ENCODE measurements at places on chromosomes 2 and 18. TPM values are rescaled to one million over a fixed set of nuclear protein-coding genes. Genes with fewer than 3 reads are reported as not detected.

- DNase-seq = no peak
Observed at GRCh38 chr2:6487765-6488164, 377.9 kb downstream of the CMPK2 start.

DNA sequence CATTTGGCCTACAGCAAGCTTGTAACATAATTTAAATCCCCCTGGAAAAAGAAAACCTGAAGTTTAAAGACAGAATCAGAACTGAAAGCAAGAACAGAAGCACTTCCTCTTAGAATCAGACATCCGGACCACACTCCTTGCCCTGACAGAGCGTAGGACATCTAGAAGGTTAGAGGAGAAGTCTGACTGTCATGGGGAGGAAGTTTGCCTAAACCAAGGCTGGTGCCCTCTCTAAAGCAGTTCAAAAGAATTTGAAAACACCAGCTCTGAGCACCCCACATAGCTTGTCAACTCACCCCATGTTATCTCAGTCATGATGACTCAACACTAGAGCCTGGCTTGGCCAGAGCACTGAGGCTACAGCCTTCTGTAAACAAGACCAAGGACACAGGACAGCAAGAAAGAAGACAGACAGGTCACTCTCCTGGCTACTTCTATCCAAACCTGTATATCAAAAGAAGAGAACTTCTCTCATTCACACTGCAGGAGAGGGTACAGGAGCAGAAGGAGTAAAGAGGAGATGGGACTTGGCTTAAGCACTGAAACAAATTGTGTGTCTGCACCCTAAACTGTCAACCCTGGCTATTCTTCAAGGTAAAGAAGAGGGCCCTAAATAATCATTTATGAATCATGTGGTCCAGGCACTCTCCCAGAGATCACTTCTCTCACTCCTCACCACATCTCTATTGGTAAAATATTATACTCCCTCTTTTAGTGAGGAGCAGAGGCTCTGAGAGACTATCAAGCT is 198.6 kb downstream of the MEMO1 start:
- DNase-seq = peak; percentile 21

DNA sequence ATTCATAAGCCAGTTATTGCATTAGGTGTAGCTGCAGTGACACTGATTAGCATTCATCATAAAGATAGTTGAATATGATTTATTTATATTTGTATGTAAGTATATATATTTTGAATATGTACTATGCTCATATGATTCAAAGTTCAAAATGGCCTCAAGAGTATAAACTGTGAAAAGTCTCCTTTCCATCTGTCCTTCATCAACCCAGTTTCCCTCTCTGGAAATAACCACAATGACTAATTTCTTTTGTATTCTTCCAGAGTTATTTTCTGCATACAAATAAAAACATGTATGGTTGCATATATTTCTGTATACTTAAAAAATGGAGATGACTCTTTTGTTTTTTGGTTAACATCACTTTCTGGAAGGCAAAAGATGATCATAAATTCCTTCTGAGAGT is 95.2 kb downstream of the CAMKMT start:
- peak; percentile 41 for DNase-seq

- no peak for DNase-seq
Observed at GRCh38 chr18:77970814-77971213, 721.2 kb downstream of the GALR1 start.

GRCh38 chr2:1829796-1830195 is 85.5 kb upstream of the PXDN start:
- no peak for DNase-seq

GRCh38 chr2:199607914-199608313 is 150.2 kb upstream of the SATB2 start:
- no peak for DNase-seq

DNA sequence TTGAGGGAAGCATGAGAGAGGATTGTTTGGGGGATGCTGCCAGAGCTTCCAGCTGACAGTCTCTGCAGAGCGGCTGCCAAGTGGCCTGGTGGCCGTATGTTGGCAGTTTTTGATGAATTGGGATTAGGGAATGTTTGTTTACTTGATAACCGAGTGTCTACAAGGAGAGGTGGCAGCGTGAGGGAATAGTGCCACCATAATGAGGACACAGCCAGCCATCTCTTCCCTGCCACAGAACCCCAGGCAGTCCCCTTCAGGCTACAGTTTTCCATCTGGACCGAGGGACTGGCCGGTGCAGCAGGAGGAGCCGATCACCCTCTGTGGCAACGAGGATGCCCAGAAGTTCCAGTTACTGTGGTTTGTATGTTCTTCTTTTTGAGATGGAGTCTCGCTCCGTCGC is 55.2 kb downstream of the TRAPPC12 start:
- no peak for DNase-seq

DNA sequence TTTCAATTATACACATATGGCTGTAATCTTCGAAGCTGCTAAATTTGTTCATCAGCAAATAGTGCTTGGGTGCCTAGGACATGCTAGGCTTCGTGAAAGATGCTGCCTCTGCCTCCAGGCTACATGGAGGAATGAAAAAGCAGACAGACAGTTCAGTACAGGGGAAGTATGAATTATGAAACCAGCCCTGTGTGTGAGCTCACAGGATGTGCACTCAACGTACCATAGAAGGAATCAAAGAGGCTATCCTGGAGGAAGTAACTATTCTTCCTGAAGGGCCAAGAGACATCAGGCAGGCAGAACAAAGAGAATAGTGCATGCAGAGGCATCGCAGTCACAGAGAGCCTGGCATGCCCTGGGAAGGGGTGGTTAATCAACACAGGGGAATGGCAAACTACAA is 61.4 kb downstream of the DYM start:
- DNase-seq = no peak

- DNase-seq = no peak
Observed at GRCh38 chr18:65372904-65373303, 377.9 kb upstream of the CDH7 start.

- DNase-seq = peak; percentile 5
Observed at GRCh38 chr2:235444101-235444597, 49.7 kb upstream of the AGAP1 start.

GRCh38 chr2:159933727-159934049 is 128.7 kb downstream of the PLA2R1 start:
- no peak for DNase-seq

GRCh38 chr18:13633700-13634099 is 92.7 kb downstream of the FAM210A start:
- DNase-seq = no peak

DNA sequence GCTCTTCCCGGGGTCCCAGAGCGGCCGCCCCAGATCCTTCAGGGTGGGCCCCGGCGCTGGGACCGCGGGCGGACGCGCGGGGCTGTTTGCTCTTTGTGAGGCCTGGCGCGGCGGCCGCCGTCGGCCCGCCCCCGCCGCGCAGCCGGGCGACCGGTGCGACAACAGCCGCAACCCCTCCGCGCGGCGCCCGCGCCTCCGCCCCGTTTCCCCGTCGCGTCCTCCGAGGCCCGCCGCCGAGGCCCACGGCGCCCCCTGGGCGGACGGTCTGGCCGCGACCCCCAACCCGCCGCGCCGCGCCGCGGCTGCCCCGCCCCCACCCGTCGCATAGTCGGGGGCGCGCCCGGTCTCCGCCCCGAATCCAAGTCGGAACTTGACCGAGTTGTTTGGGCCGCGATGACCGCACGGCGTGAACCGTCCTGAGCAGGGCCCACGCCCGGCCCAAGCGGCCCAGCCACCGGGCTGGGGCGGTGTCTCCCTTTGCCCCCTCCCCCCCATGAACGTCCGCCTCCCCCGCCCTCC is 448 bp downstream of the YPEL5 start:
- DNase-seq = no peak

DNA sequence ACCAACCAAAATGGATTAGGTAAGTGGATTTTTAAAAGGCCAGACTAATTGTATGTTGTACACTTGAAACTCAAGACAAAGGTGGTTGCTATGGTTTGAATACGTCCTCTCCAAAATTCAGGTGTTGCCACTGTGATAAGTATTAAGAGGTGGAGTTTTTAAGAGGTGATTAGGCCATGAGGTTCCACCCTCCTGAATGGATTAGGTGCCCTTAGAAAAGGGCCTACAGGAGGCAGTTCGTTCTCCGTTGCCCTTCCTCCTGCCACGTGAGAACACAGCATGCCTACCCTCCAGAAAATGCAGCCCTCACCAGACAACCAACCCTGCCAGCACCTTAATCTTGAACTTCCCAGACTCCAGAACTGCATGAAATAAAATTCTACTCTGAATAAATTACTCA is 51.2 kb downstream of the CHMP3 start:
- no peak for DNase-seq

GRCh38 chr2:221372159-221372884 is 199.8 kb downstream of the EPHA4 start:
- no peak for DNase-seq

DNA sequence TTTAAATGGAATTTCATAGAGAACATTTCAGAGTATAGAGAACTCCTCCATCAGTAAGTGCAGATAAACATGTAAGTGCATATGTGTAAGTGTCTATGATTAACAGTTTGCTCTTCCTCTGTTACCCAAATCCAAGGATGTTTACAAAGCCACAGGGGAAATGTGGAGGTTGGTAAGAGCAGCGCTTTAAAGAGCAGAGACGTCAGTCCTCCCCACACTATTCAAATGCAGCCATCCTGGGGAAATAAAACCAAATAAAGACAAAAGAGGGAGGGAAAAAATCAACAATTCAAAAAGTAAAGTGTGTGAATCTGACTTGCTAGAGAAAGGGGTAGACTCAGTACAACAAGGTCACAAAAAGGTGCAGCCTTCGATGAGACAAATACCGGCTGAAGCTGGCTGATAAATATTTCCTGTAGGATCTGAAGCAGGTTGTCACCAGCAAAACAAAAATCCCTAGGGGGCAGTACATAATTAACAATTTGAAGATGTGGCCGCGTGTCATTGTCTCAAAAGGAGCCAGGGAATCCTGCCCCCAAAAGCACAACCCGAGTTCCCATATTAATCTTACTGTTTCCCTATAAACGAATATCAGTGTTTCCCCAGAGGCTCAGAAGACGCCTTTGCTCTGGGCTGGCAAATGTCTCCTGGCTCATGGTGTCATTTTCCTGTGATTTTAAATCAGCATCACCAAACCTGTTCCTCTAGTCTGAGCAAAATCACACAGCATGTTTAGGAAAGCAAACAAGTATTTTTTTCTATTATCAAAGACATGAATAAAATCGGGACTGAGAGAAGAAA is 216.5 kb downstream of the CDCA7 start:
- DNase-seq = peak; percentile 60

DNA sequence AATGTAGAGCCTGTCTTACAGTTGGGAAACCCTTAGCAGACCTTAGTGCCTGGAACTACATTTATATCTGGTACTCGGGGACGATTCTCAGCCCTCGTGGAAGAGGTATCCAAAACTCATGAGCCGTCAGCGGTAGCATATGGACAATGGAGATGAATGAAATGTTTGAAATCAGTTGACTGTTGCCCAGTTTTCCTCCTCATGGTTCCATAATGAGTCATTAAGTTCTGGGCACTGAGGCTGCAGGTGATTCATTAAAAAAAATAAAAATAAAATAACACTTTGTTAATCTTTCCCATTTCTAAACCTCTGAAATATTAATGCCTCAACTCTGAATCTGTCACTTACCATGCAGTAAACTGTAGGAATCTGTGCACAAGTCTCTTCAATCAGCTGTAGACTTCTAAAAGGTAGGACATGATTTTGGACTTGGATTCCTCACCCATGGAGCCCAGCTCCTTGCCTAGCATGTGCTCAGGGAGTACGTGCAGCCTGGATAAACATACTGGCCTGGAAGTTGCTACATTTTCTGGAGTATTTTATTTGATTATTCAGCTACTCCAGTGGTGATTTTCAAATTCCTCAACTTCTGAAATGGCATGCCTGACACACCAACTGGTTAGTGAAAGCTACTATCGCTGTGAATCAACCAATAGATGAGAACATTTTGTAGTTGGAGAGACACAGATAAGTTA is 979.2 kb downstream of the CNTNAP5 start:
- no peak for DNase-seq

STPG4 gene
- total RNA-seq = 0.19 TPM

PAPOLG gene
- 12.5 TPM for total RNA-seq

C2orf15 gene
- not detected for total RNA-seq

BARD1 gene
- 23.5 TPM for total RNA-seq

LYPD6 gene
- total RNA-seq = 16.6 TPM

KCNJ13 gene
- total RNA-seq = not detected

Measured in LHCN-M2 (cell line).